Tibial artery (tissue), 4 donors: ENCODE measurements at places on chromosomes 12 and 14.

DNA sequence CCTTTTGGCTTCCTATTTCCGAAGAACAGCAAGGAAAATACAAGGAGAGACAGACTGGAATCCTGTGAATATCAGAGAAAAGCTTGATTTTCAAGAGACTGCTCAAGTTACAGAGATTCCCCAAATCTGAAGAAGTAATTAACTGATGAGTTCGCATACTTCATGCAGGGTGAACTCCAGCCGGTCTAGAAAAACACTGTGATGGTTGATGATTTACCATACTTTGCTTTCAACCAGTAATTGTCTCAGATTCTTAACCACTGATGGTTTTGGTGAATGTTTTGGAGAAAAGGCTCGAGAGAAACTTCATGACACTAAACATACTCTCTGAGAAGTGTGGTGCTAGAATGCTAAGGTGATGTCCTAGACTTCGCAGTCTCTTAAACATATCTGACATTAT, 4.4 kb upstream of the PLXNC1 start:
- no peak for DNase-seq

DNA sequence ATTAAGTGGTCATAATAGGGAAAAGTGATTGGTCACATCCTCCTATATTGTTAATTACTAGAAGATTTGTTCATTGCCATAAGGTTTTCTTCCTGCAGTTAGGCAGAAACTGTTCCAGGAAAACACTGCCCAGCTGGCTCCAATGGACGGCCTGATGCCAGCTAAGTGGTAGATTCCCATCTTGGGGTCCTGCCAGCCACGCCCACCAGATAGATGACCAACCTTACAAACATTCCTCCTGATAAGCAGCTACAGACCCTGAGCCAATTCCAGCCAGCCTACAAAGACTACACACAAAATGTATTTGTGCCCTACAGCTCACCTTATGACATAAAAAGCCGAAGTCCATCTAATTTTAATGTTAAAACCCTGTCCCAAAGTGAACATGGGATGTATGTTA, 685.9 kb upstream of the USP15 start:
- DNase-seq: no peak

- DNase-seq: no peak
Observed at GRCh38 chr12:130468700-130469245, 131.1 kb downstream of the PIWIL1 start.

- DNase-seq: no peak
Observed at GRCh38 chr12:108821407-108822397, 35.7 kb downstream of the SSH1 start.

DNA sequence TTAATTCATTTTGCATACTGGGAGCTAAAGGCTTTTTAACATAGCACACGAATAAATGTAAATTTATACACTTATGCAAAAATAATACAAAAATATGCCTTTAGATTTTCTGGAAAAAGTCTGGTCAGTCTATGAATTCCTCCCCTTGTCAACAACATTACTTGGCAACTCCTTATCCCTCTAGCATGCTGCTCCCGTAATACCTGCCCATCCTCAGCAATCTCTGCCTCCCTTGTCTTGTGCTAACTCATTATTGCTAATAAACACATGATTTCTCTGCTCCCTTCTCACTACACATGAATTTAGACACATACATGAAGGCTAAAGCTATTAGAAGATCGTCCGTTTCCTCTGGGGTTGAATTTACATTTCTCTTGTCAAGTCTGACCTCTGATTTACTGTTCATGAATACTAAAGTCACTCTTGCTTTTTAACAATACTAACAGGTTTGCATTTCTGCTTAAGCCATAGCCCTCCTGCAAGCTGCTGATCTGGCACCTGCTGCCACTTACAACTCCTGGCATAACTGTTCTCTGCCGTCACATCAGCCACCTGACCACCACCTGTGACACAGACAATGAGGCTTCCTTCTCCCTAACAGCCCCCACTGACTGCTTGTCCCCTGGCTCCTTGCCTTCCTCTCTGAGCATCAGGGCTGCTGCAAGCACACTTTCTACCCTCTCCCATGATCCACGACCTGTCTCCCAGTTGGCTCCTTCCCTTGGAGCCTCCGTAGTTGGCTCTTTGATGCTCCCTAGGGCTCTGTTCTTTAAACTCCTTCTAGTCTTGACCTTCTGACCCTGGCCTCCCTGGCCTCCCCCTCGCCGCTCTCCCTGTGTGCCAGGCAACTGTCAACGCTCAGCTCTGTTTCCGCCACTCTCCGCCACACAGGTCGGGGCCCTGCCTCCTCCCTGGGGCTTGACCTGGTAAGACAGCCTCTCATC, 177.6 kb downstream of the CALM1 start:
- no peak for DNase-seq

DNA sequence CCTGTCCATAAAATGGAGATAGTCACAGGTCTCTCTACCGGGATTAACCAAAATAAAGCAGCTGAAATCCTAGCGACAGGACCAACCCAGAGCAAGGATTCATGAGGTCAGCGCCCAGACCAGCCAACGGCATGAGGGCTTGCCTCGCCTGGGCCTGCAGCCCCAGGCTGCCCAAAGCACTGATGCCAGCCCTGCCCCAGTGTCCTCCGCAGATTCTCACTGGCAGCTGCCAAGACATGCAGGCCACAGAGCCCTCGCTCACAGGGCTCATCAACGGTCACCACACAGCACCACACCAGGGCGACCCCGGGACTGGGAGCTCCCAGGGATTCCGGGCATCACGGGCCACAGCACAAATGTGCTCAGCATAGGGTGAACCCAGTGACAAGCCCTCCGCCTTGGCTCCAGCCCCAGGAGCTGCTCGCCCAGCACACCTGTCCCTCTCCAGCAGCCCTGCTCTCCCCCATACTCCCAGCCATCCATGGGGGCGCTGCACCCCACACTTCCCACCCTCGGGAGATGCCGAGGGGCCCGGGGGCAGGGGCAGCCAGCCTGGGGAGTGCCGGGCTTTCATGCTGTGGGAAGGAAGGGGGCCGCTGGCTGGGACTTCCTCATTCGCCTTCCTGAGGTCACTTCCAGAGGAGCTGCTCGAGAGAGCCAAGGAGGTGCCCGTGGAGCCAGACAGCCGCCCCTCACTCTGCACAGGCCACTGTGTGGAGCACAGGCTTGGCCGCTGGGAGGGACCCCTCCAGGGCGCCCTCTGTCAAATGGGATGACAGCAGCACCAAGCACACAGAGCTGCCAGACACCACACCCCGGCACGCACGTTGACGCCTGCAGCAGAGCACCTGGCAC, 14.1 kb downstream of the RAB35 start:
- no peak for DNase-seq

GRCh38 chr12:115923851-115924250, 353.6 kb downstream of the MED13L start:
- DNase-seq: no peak

DNA sequence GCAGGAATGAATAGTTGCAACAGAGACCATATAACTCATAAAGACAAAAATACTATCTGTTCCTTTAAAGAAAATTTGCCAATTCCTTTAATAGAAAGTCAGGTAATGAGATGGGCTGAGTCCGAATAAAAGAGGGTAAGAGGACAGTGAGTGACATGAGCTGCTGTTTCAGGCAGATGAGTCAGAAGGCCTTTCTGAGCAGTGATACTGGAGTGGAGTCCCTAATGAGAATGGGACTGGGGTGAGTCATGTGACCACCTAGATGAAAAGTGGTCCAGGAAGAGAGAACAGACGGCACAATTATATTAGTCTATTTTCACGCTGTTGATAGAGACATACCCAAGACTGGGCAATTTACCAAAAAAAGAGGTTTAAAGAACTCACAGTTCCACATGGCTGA, 393.7 kb downstream of the BCL11B start:
- no peak for DNase-seq

DNA sequence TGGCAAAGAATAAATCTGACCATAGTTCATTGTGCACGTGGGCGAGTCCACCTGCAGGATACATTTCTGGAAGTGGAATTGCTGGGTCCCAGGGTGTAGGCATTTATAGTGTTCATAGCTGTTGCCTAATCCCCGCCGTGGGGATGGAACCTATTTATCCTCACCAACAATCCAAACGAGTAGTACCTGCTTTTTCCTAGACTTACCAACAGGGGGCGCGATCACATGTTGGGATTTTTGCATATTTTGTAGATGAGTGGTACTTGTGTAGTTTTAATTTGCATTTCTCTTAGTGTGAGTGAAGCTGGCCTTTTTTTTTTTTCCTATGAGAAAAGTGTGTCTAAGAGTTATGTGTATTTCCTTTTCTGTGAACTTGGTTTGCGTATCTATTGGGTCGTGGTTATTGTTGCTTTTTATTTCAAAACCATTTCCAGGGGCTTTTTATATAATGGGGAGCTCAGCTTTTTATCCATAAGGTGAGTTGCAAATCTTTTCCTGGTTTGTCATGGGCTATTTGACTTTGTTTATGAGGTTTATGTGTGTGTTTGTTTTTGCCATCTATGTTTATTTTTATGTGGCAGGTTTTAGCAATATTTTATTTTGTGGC, 67.2 kb downstream of the CCDC92 start:
- DNase-seq: peak; percentile 64

- DNase-seq: no peak
Observed at GRCh38 chr12:91958816-91959215, 186.8 kb downstream of the BTG1 start.

GRCh38 chr12:47067176-47067575, 12.2 kb upstream of the PCED1B start:
- no peak for DNase-seq

DNA sequence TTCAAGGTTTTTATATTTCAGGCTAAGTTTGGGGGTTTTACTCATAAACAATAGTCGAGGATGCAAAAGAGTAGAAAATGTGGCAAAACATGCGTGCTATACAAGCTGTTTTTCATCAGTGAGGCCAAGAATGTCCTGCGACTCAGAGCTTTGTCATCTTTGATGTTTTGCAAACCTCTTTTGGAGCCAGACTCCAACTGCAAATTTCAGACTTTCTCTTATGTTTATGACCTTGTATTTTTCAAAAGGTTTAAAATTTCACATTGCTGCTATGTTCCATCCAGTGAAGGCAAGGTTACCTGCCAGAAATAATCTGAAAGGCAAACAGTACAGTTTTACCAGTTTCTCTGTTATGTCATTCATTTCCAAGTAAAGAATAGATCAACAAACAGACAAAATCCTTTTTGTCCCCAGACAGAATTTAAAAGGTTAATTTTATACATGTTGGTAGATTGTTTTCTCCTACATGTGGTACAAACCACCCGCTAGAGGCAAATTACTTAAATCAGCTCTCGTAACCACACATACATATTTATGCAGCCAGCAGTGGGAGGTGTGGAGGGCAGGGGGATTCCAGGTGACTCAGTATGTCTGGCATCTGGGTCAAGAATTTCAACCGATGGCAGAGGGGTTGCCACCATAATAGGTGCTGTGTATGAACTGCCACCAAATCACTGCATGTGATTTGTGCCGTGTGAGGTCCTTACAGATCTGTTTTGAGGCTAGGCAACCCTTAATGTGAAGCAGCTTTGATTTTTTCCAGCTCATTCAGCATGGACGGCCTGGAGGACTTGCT, 119.8 kb upstream of the CPM start:
- no peak for DNase-seq

DNA sequence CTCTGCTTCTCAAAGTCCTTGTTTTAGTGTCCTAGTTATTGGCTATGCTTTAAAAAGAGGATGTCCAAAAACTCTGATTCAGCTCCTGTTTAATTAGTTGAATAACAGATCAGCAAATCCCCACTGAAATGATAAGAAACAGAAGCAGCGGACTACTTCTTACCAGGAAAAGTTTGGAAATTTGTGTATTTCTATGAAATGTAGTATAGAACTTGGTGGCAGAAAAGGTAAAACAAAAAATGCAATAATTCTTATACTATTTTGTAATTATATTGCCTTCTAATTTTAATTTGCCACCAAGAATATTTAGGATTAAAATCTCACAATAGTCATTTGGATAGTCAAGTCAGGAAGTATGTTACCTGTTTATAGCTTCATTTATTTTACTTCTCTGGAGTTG, at the start of gene OR2AP1:
Gene OR2AP1 (plus strand): TSS at position 301 of the 400 bp plus-strand sequence. CDS start 1,947 bp downstream, outside the sequence.
- DNase-seq: no peak

- DNase-seq: no peak
Observed at GRCh38 chr14:105466531-105467248, 7.9 kb upstream of the CRIP2 start.

DNA sequence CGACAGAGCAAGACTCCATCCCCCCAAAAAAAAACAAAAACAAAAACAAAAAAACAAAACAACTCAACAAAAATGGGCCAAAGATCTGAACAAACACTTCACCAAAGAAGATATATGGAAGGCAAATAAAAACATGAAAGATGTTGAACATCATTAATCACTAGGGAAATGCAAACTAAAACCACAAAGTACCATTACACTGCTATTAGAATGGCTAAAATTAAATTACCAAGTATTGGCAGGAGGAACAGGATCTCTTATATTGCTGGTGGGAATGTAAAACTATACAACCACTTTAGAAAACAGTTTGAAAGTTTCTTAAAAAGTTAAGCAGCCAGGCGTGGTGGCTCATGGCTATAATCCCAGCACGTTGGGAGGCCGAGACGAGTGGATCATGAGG, 12.9 kb downstream of the SOS2 start:
- DNase-seq: no peak

- DNase-seq: no peak
Observed at GRCh38 chr12:108190529-108190928, 61.4 kb downstream of the WSCD2 start.
